Ovary (tissue), 10 donors: ENCODE measurements at places on chromosomes 1 and 21. TPM values are rescaled to one million over a fixed set of nuclear protein-coding genes. Genes with fewer than 3 reads are reported as not detected.

Gene SFN
- total RNA-seq: 0.35 TPM

Gene LYPD8
- not detected for total RNA-seq

Gene GPR37L1
- 0.25 TPM for total RNA-seq

Gene AKR1A1
- 66.6 TPM for total RNA-seq

Gene KCNE2
- total RNA-seq: 0.45 TPM

Gene ZNF648
- 2.4 TPM for total RNA-seq

Gene PTAFR
- 1.3 TPM for total RNA-seq

Gene ESRRG
- total RNA-seq: 0.28 TPM

- DNase-seq: no peak
- no peaks in the 10 kb centered on the region for H3K27me3 ChIP-seq
These were observed 660 bp upstream of the RD3 start for GRCh38 chr1:211492511-211493132.

DNA sequence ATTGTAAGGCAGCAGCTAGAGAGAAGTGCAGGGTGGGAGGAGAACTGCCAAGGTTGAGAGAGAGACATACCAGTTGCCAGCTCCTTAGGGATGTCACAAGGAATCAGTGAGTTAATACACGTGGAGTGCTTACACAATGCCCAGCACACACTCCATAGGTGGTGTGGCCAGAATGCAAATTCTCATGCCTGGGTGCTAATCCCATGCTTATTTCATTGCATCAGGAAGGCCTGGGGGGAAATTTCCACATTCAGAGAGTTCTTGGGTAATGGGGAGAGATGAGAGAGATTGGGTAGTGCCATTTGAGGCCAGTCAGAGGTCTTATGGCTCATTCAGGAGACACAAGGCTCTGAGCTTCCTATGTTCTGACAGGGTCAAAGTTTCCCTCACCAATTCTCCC lies 38.7 kb downstream of the GJA5 start:
- no peak overlapping the region for H3K27ac ChIP-seq
- no peaks in the 10 kb centered on the region for H3K27me3 ChIP-seq
- no peaks in the 10 kb centered on the region for H3K36me3 ChIP-seq
- no peaks in the 10 kb centered on the region for H3K4me1 ChIP-seq
- H3K4me3 ChIP-seq: no peak overlapping the region
- no peak for DNase-seq

DNA sequence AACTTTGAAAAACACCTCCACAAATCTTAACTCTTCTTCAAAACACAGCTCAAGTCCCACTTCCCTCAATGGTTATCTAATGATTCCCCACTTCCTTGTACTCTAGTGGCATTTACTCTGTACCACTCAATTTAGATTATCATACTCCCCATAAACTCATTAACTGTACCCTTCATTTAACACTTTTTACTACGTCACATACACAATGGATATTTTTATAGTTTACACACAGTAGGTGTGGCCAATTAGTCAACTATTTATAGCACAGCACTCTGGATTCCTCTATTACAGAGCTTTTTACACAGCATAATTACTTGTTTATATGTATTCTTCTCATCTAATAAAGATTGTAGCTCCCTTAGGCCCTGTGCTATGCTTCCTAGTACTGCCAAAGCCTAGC lies 62.1 kb downstream of the FOXJ3 start:
- H3K27ac ChIP-seq: no peak overlapping the region
- H3K36me3 ChIP-seq: no peaks in the 10 kb centered on the region
- no peak overlapping the region for H3K4me3 ChIP-seq
- DNase-seq: no peak
- no peaks in the 10 kb centered on the region for H3K4me1 ChIP-seq

GRCh38 chr1:218525031-218525430 lies 179.9 kb downstream of the TGFB2 start:
- H3K36me3 ChIP-seq: no peaks in the 10 kb centered on the region
- DNase-seq: no peak
- no peak overlapping the region for H3K4me3 ChIP-seq
- no peaks in the 10 kb centered on the region for H3K27me3 ChIP-seq
- H3K27ac ChIP-seq: no peak overlapping the region
- no peaks in the 10 kb centered on the region for H3K4me1 ChIP-seq

GRCh38 chr1:207860531-207860930 lies 50.4 kb downstream of the CD34 start:
- H3K27ac ChIP-seq: no peak overlapping the region
- no peaks in the 10 kb centered on the region for H3K36me3 ChIP-seq
- no peaks in the 10 kb centered on the region for H3K27me3 ChIP-seq
- DNase-seq: no peak

- no peaks in the 10 kb centered on the region for H3K36me3 ChIP-seq
- no peak for DNase-seq
- H3K4me1 ChIP-seq: no peaks in the 10 kb centered on the region
- H3K27me3 ChIP-seq: no peaks in the 10 kb centered on the region
- no peak overlapping the region for H3K4me3 ChIP-seq
These were observed 19.5 kb downstream of the KIF17 start for GRCh38 chr1:20698195-20698910.

- H3K36me3 ChIP-seq: no peaks in the 10 kb centered on the region
- no peaks in the 10 kb centered on the region for H3K27me3 ChIP-seq
- no peak overlapping the region for H3K27ac ChIP-seq
- H3K4me1 ChIP-seq: no peaks in the 10 kb centered on the region
These were observed 9.5 kb upstream of the PRAMEF12 start for GRCh38 chr1:12764016-12764415.

DNA sequence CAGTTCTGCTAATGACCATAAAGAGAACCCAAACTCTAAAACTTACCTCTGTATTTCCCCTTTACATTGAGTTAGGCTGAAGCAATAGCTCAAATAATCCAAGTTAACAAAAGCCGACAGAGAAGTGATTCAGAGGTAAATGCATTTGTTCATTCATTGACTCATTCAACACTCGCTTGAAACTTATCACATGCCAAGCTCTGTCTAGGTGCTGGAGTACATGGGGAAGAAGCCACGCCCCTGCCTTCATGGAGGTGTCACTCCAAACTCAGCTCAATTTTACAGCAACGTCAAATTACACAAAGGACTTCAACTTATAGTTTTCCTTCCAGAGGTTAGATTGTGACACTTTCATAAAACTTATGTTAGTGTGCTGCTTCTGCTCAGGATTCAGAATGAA lies 45.8 kb downstream of the SLC25A24 start:
- H3K27me3 ChIP-seq: peaks cover 2% of the 10 kb centered on the region
- H3K4me1 ChIP-seq: no peaks in the 10 kb centered on the region
- no peaks in the 10 kb centered on the region for H3K36me3 ChIP-seq

DNA sequence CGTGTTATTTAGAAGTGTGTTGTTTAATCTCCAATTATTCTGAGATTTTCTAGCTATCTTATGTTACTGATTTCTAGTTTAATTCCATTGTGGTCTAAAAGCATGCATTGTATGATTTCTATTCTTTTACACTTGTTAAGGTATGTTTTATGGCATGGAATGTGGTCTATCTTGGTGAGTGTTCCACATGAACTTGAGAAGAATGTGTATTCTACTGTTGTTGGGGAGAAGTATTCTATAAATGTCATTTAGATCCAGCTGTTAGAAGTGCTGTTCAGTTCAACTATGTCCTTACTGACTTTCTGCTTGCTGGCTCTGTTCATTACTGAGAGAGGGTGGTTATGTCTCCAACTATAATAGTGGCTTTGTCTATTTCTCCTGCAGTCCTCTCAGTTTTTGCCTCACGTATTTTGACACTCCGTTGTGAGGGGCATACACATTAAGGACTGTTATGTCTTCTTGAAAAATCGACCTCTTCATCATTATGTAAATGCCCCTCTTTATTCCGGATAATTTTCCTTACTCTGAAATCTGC lies 12.0 kb upstream of the PLA2G5 start:
- no peak overlapping the region for H3K27ac ChIP-seq
- no peak for DNase-seq
- H3K4me3 ChIP-seq: no peak overlapping the region

- DNase-seq: no peak
- H3K4me1 ChIP-seq: no peaks in the 10 kb centered on the region
- H3K27me3 ChIP-seq: no peaks in the 10 kb centered on the region
- H3K36me3 ChIP-seq: no peaks in the 10 kb centered on the region
- H3K27ac ChIP-seq: no peak overlapping the region
- no peak overlapping the region for H3K4me3 ChIP-seq
These were observed 14.7 kb upstream of the IRF2BP2 start for GRCh38 chr1:234624724-234625117.

DNA sequence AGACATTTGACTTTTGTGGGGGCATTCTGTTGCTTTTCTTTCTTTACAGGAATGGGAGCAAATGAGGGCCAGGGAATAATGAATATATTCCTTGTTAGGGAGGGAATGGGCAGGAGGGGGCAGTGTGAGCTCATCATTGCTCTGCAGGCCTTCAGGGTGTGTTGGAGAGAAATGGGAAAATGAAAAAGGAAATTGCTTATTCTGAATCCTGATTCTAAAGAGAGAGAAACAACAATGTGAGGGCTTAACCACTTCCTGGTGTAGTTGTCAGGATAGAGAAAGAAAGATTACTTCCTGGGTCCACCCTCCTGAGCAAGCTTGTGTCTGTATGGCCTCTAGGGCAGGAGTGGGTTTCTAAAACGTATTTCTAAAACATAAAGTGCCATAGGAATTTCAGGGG lies 28.3 kb downstream of the VANGL2 start:
- no peaks in the 10 kb centered on the region for H3K27me3 ChIP-seq
- H3K4me1 ChIP-seq: no peaks in the 10 kb centered on the region
- no peak overlapping the region for H3K4me3 ChIP-seq
- DNase-seq: no peak
- H3K36me3 ChIP-seq: no peaks in the 10 kb centered on the region

GRCh38 chr1:25727088-25727487 lies 72.9 kb upstream of the SELENON start:
- H3K27ac ChIP-seq: no peak overlapping the region
- H3K4me3 ChIP-seq: no peak overlapping the region
- no peak for DNase-seq
- no peaks in the 10 kb centered on the region for H3K36me3 ChIP-seq

GRCh38 chr21:38793926-38794713 lies 11.6 kb upstream of the ETS2 start:
- H3K36me3 ChIP-seq: no peaks in the 10 kb centered on the region
- no peaks in the 10 kb centered on the region for H3K27me3 ChIP-seq
- no peak overlapping the region for H3K4me3 ChIP-seq
- H3K4me1 ChIP-seq: no peaks in the 10 kb centered on the region
- H3K27ac ChIP-seq: no peak overlapping the region
- DNase-seq: no peak
